Pancreas (tissue), 10 donors: ENCODE measurements at places on chromosomes 6 and 20. TPM values are rescaled to one million over a fixed set of nuclear protein-coding genes. Genes with fewer than 3 reads are reported as not detected.
A peak's percentile ranks its signal among the peaks of the same experiment; 100 is the strongest.

The OXT gene
- total RNA-seq = 0.38 TPM

The HCRTR2 gene
- not detected for total RNA-seq

- H3K4me3 ChIP-seq = no peak overlapping the region
- H3K4me1 ChIP-seq = peaks cover 24% of the 10 kb centered on the region
- no peaks in the 10 kb centered on the region for H3K27me3 ChIP-seq
- no peak for DNase-seq
- no peak overlapping the region for H3K27ac ChIP-seq
These were observed 122.6 kb downstream of the SGK1 start for GRCh38 chr6:134195164-134195906.

GRCh38 chr20:17678295-17678694 lies 3.7 kb downstream of the RRBP1 start:
- no peaks in the 10 kb centered on the region for H3K27me3 ChIP-seq
- H3K4me3 ChIP-seq = no peak overlapping the region

DNA sequence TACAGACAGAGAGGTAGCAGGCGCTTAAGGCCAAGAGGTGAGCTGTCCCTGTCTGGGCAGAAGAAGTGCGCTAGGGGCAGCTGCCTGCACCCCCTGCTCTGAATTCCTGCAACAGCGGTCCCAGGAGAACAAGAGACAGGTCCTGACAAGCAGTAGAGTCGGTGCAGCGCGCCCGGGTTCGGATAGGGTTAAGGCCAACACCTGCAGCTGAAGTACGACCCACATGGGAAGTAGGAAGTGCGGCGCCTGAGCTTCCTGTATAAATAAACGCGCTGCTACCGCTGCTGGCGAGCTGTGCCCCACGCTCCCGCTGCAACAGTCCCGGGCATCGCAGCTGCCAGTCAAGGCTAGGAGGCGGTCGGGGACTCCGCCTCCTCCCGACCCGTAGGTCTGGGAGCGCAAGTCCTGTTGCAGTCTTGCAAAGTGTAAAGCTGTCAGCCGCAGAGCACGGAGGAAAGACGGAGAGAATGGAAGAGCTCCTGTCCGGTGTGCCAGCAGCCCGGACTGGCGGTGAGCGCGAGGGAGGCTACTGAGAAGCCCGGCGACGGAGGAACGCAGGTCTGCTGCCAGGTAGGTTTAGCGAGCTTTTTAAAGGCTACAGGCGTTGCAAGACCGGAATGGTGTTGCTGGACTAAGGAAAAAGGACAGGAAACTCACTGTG lies at the start of gene RNF144B:
RNF144B (plus strand) TSS at position 290 of the 661 bp plus-strand sequence. CDS start 12,185 bp downstream, outside the sequence.
- peak within 1 kb of the TSS; percentile 47 for H3K4me3 ChIP-seq
- peak; percentile 91 for DNase-seq
- H3K36me3 ChIP-seq = no peaks in the 10 kb centered on the region

DNA sequence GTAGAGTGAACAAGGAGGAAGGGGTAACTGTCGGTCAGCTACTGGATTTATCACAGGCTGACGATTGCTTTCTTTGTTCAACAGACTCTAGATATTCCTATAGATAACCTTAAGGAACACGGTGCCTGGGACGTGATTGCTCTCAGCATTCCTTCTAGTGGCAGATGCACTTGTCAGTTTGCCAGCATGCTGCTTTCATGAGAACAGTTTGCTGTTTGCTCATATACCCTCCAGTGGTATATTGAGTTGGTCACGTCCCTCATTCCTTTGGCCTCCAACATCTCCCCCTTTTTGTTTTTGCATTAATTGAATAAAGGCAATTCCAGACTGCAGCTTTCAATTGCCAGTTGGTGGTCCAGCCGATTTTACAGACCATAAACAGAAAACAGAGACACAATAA lies 76.8 kb upstream of the BTN3A2 start:
- H3K4me3 ChIP-seq = no peak overlapping the region
- no peaks in the 10 kb centered on the region for H3K27me3 ChIP-seq
- no peak for DNase-seq
- H3K27ac ChIP-seq = no peak overlapping the region

DNA sequence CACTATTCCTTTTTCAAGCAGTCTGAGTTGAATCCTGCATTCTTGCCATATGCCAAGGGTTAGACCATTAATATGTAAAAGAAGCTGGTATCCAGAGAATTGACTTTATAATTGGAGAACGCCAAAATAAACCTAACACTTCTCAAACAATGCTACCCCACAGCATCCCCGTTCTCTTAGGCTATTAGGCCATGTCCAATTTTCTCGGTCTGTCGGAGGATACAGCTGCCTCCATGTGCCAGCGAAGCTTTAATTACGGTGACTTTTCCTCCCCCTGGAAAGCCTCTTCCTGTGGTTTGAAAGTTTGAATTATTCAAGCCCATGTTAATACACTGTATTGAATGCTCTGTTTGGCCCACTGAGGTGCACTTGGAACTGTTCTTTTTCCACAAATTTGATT lies 60.5 kb downstream of the HS3ST5 start:
- H3K27me3 ChIP-seq = no peaks in the 10 kb centered on the region
- H3K4me3 ChIP-seq = no peak overlapping the region
- no peaks in the 10 kb centered on the region for H3K36me3 ChIP-seq
- no peak for DNase-seq
- H3K4me1 ChIP-seq = no peaks in the 10 kb centered on the region

DNA sequence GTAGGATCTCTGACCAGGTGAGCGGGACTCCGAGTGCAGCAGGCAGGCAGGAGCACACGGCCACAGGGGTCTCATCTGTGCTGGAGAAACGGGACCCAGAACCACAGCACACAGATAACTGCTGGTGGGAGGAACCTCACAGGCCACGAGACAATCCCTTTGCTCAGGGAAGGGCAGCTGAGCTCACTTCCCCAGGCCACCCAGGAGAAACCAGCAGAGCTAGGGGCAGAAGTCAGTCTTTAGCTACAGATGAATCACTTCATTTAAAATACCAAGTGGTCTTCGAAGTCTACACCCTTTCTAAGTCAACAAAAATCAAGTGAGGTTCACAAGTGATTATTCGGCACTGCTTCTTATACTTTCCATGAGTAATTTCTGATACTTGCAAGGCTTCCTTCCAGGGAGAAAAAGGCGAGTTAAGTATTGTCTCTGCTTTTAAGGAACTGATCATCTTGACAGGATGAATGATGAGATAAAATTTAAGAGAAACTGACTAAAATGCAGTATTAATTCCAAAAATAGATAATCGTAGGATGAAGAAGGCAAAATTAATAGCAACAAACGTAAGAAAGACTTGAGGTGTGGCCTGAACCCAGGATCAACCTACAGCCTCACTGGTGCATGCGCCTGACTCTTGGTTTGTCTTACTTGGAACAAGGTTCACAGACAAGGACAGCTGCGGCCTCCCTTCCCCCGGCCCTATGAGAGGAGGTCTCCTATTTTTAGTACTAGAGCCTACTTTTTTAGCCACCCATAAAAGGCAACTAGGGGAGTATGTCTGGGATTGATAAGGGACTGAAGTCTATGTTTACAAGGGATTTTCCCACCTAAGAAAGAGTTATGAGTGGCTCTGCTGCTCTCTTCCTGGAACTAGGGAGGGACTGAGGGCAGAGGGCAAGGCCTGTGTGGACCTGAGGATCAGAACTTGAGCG lies 233.6 kb downstream of the TTLL2 start:
- no peaks in the 10 kb centered on the region for H3K36me3 ChIP-seq
- peaks cover 9% of the 10 kb centered on the region for H3K4me1 ChIP-seq
- DNase-seq = no peak
- no peak overlapping the region for H3K27ac ChIP-seq
- no peaks in the 10 kb centered on the region for H3K27me3 ChIP-seq

The CLVS2 gene
- total RNA-seq = not detected

GRCh38 chr20:63567386-63568169 lies 6.5 kb downstream of the HELZ2 start:
- H3K4me3 ChIP-seq = no peak overlapping the region
- H3K4me1 ChIP-seq = no peaks in the 10 kb centered on the region
- no peaks in the 10 kb centered on the region for H3K27me3 ChIP-seq
- DNase-seq = peak; percentile 74

- no peak overlapping the region for H3K27ac ChIP-seq
- DNase-seq = no peak
- H3K4me1 ChIP-seq = no peaks in the 10 kb centered on the region
- H3K4me3 ChIP-seq = no peak overlapping the region
- no peaks in the 10 kb centered on the region for H3K36me3 ChIP-seq
These were observed 66.8 kb upstream of the CD93 start for GRCh38 chr20:23152902-23153301.
